ENCODE measurements at places on chromosomes 7 and 10.
A peak's percentile ranks its signal among the peaks of the same experiment; 100 is the strongest.

DNA sequence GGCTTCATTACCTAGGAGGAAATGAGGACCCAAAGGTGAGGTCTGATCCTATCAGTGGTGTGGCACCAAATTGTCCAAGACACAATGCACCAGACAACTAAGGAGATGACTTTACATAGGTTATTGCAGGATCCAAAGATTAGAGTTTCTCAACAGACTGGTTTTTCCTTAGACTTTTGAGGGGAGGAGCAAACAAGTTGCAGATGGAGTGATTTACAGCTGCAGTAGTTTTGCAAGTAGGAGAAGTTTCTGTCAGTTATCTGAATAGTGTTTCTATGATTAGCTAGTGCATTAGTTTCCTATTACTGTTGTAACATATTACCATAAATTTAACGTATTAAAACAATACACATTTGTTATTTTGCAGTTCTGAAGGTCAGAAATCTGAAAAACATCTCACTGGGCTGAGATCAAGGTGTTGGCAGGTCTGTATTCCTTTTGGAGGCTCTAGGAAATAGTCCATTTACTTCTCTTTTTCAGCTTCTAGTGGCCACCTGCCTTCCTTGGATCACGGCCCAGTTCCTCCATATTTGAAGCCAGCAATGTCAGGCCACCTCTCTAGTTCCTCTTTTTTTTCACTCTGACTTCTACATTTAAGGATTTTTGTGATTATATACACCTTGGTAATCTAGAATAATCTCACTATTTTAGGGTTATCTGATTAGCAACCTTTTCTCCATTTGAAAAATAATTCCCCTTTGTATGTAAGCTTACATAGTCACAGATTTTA, 994.9 kb downstream of the REEP3 start:
- DNase-seq = no peak

GRCh38 chr7:40717242-40717641, 582.4 kb downstream of the SUGCT start:
- no peak for DNase-seq

DNA sequence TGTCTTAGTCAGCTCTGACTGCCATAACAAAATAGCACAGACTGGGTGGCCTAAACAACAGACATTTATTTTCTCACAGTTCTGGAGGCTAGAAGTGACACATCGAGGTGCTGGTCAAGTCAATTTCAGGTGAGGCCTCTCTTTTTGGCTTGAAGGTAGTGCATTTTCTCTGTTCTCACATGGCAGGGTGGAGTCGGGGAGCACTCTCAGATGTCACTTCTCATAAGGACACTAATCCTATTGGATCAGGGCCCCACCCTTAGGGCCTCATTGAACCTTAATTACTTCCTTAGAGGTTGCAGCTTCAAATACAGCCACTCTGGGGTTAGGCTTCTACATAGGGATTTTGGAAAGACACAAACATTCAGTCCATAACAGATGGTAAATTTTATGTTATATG, 161.6 kb downstream of the PFKFB3 start:
- DNase-seq = no peak

- no peak for DNase-seq
These were observed 77.5 kb upstream of the CXCL12 start for GRCh38 chr10:44462338-44462914.

- DNase-seq = peak; percentile 54
These were observed 32.4 kb downstream of the CXCL12 start for GRCh38 chr10:44352316-44353127.

- DNase-seq = no peak
These were observed 253.1 kb upstream of the SHH start for GRCh38 chr7:156065400-156065799.

DNA sequence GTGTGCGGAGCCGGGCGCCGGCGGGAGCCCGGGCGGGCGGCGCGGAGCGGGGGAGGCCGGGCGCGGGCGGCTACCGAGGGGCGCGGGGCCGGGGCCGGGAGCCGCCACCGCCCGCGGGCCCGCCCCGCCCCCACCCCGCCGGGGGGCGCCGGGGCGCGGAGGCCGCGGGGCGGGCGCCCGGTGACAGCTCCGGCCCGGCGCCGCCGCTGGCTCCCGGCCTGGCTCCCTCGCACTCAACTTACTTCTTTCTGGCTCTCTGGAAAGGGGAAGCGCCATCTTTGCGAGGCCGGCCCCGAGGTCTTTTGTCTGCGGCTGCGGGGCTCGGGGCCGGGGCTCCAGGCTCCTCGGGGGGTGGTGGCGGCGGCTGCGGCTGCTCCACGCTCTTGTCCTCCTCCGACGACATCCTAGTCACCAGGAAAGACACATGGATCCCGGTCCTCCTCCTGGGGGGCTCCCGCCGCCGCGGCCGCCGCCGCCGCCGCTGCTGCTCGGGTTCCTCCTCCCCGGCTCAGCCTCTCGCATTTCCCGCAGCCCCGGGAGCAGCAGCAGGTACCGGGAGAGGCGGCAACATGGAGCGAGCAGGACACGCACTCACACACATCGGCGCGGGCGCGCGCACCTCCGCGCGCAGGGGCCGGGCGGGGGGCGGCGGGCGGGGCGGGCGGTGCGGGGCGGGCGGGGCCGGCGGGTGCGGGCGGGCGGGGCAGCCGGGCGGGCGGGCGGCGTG, at the start of gene KMT2C:
KMT2C (minus strand) TSS at position 620 of the 727 bp plus-strand sequence; CDS start at position 403, 217 bp downstream.
- DNase-seq = peak; percentile 78

- DNase-seq = no peak
These were observed 12.2 kb upstream of the TMEM168 start for GRCh38 chr7:112802406-112802805.

- no peak for DNase-seq
These were observed 34.5 kb upstream of the MSRB2 start for GRCh38 chr10:23060918-23061317.

DNA sequence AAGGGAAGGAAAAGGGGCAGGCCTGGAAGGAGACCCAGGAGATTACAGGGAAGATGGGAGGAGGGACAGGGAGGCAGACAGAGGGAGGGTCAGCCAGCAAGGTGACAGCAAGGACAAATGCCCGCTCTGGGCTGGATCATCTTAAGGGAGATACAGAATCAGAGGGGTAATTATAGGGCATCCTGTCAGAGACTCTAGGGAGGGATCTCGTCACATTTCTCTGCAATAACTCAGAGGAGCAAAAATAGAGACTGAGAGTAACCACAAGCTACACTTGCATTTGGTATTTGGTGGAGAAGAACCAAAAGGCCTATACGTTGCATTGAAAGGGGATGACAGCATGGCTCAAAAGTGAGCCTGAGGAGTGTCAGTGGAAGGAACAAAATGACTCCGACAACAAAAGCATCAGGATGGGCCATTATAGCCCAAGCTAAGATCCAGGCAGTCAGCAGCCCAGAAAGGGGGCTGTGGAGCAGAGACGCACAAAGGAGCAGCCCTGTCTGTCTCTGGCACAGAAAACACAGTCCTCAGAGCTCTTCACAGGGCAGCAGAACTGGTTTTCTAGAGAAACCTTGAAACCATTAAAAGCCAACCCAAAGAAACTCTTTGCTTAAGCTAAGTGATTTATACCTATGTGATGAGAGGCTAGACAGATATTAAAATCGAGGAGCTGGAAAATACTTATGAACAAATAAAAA, 430.2 kb upstream of the VSTM2A start:
- no peak for DNase-seq

- DNase-seq = no peak
These were observed 545.9 kb downstream of the GFRA1 start for GRCh38 chr10:115727129-115727528.

GRCh38 chr10:46560381-46560780, 3.9 kb upstream of the GPRIN2 start:
- no peak for DNase-seq

GRCh38 chr7:99292127-99292526, 19.5 kb downstream of the MYH16 start:
- DNase-seq = no peak

GRCh38 chr7:38215115-38215514, 37.1 kb downstream of the STARD3NL start:
- no peak for DNase-seq

GRCh38 chr7:25124465-25125136, 459 bp downstream of the CYCS start:
- DNase-seq = peak; percentile 53

All from right forelimb (tissue), 1 donor.